ENCODE measurements at places on chromosomes 4 and X. TPM values are rescaled to one million over a fixed set of nuclear protein-coding genes. Genes with fewer than 3 reads are reported as not detected.

DNA sequence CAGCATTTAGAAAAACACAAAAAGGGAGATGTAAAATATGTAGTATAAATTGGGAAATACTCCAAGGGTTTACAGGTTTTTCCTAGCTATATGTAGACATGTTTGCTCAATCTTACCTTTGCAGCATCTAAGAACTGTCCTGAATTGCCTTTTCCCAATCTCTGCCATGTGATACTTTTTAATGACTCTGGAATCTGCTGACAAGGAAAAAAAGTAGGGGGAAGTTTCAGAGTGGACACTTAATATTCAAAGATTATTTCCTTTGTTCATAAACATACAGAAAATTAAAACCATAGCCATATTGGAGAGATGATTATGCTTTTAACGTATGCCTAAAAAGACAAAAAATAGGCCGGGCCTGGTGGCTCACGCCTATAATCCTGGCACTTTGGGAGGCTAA lies 41.4 kb downstream of the ABCB7 start:
- peaks cover 12% of the 10 kb centered on the region for H3K36me3 ChIP-seq
- no peaks in the 10 kb centered on the region for H3K4me1 ChIP-seq
- no peak overlapping the region for H3K4me3 ChIP-seq
- H3K27me3 ChIP-seq, result no peaks in the 10 kb centered on the region
- no peak for DNase-seq

DNA sequence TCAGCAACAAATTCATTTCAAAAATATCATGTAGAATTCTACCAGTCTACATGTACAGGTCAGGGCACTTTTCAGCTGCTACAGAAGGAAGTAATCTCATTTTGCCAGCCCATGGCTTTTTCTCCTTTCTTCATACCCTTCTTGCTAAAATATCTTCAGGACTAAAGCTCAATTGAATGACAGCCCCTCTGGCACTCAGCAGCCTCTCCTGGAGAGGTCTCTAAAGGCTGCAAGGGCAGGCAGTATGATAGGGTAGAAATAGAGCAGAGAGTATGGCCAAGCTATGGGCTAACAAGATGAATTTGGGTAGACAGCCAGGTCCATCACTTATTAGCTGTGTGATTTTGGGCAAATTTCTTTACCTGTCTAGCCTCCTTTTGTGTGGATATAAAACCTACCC lies 224.6 kb upstream of the RPL34 start:
- no peaks in the 10 kb centered on the region for H3K36me3 ChIP-seq
- no peak overlapping the region for H3K4me3 ChIP-seq

DNA sequence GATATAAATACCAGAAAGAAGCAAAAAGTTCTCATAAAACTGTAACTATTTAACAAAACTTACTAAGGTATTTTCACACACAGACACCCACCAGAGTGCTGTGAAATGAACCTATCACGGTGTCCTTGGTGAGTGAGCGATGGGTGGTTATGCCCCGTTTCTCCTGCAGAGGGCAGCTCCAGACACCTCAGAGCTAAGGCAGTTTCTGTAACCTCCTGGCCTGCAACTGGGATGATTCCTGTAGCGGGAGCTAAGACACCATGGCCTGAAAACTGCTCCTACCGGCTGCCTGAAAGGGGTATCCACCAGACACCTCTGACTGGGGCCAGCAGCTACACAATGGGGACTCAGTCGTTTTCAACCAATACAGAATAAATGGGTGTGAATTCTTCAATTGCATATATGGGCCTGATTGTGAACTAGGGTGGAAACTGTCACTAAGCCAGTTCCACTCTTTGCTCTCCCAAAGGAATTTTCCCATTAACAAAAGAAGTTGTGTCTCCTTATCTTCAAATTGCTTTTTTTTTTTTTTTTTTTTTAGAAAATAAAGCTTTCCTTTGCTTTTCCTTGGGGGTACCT lies 2375.8 kb upstream of the TENM3 start:
- H3K4me3 ChIP-seq, result no peak overlapping the region
- peak; percentile 68 for DNase-seq
- H3K27ac ChIP-seq, result no peak overlapping the region
- no peaks in the 10 kb centered on the region for H3K36me3 ChIP-seq
- no peaks in the 10 kb centered on the region for H3K4me1 ChIP-seq
- no peaks in the 10 kb centered on the region for H3K27me3 ChIP-seq

GRCh38 chrX:100649550-100650356 lies 5.8 kb downstream of the SRPX2 start:
- H3K4me3 ChIP-seq, result no peak overlapping the region
- peaks cover 16% of the 10 kb centered on the region for H3K4me1 ChIP-seq
- no peaks in the 10 kb centered on the region for H3K27me3 ChIP-seq
- H3K27ac ChIP-seq, result no peak overlapping the region
- DNase-seq, result no peak
- H3K36me3 ChIP-seq, result peaks cover 3% of the 10 kb centered on the region

GRCh38 chr4:84035568-84035967 lies 463.5 kb downstream of the NKX6-1 start:
- no peak for DNase-seq
- no peak overlapping the region for H3K27ac ChIP-seq
- H3K4me1 ChIP-seq, result no peaks in the 10 kb centered on the region
- no peaks in the 10 kb centered on the region for H3K27me3 ChIP-seq
- H3K36me3 ChIP-seq, result no peaks in the 10 kb centered on the region

GRCh38 chr4:23686169-23686897 lies 203.5 kb downstream of the PPARGC1A start:
- no peak overlapping the region for H3K4me3 ChIP-seq
- no peak for DNase-seq
- H3K27me3 ChIP-seq, result no peaks in the 10 kb centered on the region
- peaks cover 4% of the 10 kb centered on the region for H3K4me1 ChIP-seq
- peaks cover 6% of the 10 kb centered on the region for H3K36me3 ChIP-seq
- no peak overlapping the region for H3K27ac ChIP-seq

DNA sequence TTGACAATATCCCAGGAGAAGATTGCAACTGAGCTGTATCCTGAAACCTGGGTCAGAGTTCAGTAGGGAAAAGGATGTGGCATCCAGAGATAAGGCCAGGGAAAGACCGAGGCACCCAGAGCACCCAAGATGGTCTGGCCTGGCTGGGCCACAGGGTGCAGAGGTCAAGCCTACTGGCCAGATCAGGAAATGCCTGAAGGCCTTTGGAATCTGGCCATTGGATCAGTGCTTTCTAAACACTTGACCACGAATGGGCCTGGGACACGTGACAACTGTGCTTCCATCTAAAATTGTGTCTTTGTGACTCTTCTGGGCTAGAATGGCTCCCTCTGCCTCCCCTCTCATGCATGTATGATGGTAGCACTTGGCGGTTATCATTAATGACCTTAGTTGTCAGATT lies 316.9 kb downstream of the EVC2 start:
- no peaks in the 10 kb centered on the region for H3K4me1 ChIP-seq
- peaks cover 4% of the 10 kb centered on the region for H3K27me3 ChIP-seq
- no peak for DNase-seq
- no peak overlapping the region for H3K4me3 ChIP-seq
- H3K27ac ChIP-seq, result no peak overlapping the region

DNA sequence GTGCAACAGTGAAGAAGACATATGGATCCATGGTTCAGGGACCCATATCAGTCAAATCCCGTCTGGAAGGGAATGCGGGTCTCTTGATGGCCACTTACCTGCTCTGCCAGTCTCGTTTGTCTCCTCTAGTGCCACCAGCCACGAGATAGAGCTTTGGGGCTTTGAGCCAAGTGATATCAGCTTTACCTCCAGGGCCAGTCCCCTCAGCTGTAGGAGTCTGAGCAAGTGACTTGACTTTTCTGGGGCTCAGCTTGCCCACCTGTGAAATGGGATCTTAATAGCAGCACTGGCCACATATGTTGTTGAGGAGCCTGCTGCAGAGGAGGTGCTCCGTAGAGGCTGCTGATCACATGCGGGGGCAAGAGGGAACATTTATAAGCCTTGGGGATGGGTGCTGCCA lies 1.2 kb downstream of the SLC2A9 start:
- no peaks in the 10 kb centered on the region for H3K36me3 ChIP-seq
- no peak overlapping the region for H3K27ac ChIP-seq
- H3K27me3 ChIP-seq, result no peaks in the 10 kb centered on the region
- no peak overlapping the region for H3K4me3 ChIP-seq

DNA sequence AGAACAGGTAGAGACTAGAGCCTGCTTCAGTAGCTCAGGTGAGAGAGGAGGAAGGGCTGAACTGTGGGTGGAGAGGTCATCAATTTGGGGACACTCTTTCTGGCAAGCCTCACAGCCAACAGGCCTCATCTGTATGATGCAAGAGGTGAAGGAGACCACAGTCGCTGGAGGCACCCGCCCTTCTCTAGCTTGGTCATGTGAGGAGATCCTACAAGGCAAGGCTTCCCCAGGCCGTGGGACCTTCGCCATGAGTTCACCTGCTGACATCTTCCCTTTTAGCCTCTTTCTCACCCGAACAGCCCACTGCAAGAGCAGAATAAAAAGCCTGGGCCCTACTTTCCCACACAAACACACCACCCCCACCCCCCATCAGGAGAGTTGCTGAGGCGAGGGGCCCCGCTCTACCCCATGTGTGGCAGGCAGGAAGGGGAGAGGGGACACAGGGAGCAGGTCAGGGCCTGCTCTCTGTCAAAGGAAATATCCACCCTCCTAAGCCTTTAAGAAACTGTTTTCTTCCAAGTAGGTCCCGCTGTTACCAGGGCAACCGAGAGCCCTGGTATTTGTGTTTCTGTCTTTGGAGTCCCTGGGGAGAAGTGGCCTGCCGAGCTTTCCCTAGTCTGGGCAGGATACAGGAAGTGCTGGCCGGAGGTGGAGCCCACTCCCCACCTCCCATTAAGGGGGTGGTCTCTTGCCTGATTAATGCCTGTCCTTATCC lies 8.1 kb downstream of the RTL5 start:
- peaks cover 60% of the 10 kb centered on the region for H3K4me1 ChIP-seq
- H3K36me3 ChIP-seq, result peaks cover 4% of the 10 kb centered on the region
- peak; percentile 45 for DNase-seq
- peak overlapping the region; percentile 92 for H3K27ac ChIP-seq
- peak overlapping the region; percentile 74 for H3K4me3 ChIP-seq

GRCh38 chr4:118770741-118771187 lies 65.2 kb downstream of the SEC24D start:
- H3K36me3 ChIP-seq, result no peaks in the 10 kb centered on the region
- H3K27me3 ChIP-seq, result no peaks in the 10 kb centered on the region
- no peak overlapping the region for H3K27ac ChIP-seq

DNA sequence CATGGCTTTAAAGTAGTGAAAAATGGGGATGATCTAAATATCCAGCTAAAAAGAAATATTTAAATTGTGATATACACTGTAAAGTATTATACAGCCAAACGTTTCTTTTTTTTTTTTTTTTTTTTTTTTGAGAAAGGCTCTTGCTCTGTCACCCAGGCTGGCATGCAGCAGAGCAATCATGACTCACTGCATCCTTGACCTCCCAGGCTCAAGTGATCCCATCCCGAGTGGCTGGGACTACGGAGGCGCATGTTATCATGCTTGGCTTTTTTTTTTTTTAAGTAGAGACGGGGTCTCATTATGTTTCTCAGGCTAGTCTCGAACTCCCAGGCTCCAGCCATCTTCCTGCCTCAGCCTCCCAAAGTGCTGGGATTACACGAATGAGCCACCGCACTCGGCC lies 17.1 kb downstream of the SMIM14 start:
- no peaks in the 10 kb centered on the region for H3K27me3 ChIP-seq
- no peak overlapping the region for H3K27ac ChIP-seq
- no peak for DNase-seq
- H3K4me3 ChIP-seq, result no peak overlapping the region
- peaks cover 9% of the 10 kb centered on the region for H3K4me1 ChIP-seq
- no peaks in the 10 kb centered on the region for H3K36me3 ChIP-seq

- H3K4me3 ChIP-seq, result peak overlapping the region; percentile 89
- peaks cover 38% of the 10 kb centered on the region for H3K4me1 ChIP-seq
- H3K27me3 ChIP-seq, result peaks cover 55% of the 10 kb centered on the region
- DNase-seq, result peak; percentile 72
Observed at GRCh38 chr4:92305148-92305877, 1.5 kb downstream of the GRID2 start.

DNA sequence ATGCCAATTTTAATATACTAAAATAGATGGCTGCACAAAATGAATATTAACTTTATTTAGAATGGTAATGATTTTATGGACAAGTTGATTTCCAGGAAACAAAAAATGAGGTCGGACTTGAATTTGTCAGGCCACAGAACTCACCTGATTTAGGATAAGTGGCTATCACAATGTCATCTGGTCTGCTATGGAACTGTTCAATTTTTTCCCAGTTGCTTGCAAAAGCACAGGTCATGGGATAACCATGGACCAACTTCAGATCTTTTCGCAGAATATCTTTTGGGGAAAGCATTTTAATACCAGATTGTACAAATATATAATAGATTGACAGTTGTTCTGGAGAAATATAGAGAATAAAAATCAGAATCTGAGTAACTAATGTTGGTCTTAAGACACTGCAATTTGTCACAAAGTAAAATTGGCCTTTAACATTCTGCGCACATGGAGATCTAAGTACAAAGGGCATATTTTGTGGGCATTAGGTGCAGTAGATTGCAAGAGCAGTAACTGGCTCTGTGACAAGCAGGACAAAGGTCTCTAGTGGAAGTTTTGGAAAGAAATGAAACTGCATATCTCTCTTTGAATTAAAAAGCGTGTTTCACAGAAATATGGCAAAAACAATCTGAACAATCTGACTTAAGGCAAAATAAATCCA lies 5.4 kb downstream of the SULT1B1 start:
- H3K36me3 ChIP-seq, result no peaks in the 10 kb centered on the region
- no peak for DNase-seq
- no peak overlapping the region for H3K27ac ChIP-seq
- H3K27me3 ChIP-seq, result no peaks in the 10 kb centered on the region

- peak; percentile 27 for DNase-seq
- no peaks in the 10 kb centered on the region for H3K36me3 ChIP-seq
- H3K4me1 ChIP-seq, result peaks cover 23% of the 10 kb centered on the region
- H3K27me3 ChIP-seq, result no peaks in the 10 kb centered on the region
- H3K4me3 ChIP-seq, result peak overlapping the region; percentile 56
Observed at GRCh38 chr4:100095729-100096595, 94.3 kb downstream of the DDIT4L start.

Gene ETDB
- not detected for total RNA-seq

Gene SLC9A7
- 4.3 TPM for total RNA-seq

Gene PRDM5
- 21.9 TPM for total RNA-seq

Gene LIMCH1
- total RNA-seq, result 15.1 TPM

Gene MSX1
- 2.2 TPM for total RNA-seq

Gene DCAF8L2
- total RNA-seq, result not detected

Gene GPRIN3
- total RNA-seq, result 0.70 TPM

Gene PDHA1
- 178 TPM for total RNA-seq

Gene TMEM271
- total RNA-seq, result 0.32 TPM

Data from neural crest cell (in vitro differentiated cells).